ENCODE measurements at places on chromosomes 6 and 20.

DNA sequence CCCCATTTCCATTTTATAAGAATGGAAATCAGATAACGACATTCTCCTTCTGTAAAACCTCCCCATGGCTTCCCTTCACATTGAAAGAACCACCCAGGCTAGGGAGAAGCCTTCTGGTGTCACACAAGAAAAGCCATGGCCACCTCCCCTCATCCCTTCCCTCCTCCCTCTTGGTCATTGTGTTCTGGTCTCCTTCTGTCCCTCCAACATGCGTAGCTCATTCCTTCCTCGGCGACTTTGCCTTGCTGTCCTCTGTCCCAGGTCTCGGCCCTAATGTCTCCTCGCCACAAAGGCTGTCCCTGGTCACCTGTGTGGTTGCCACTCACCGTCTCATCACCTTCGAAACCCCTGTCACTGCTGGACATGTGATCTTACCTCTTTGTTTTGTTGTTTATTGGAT is 193.9 kb downstream of the BCAS1 start:
- no peak for DNase-seq

GRCh38 chr20:35283441-35284266 is 918 bp downstream of the EIF6 start:
- DNase-seq, result no peak

GRCh38 chr20:53706466-53707370 is 113.1 kb upstream of the ZNF217 start:
- peak; percentile 13 for DNase-seq

- peak; percentile 78 for DNase-seq
Measured at GRCh38 chr20:38175304-38176180, 10.5 kb upstream of the TGM2 start.

DNA sequence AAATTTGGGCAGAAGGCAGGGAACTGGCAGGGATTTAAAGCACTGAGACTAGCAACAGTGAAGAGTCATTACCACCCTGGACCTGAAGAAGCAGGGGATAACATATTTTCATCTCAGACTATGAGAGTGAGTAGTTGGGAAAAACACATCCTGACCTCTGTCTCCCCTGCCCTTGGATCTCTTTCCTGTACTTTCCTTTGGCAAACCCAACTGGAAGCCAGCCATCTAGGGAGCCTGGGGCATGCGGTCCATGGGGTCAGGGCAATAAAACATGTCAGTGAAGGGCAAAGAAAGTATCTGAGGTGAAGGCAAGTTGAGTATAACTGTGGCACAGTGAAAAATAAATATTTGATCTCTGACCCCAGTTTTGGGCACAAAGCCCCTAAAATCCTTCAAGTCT is 698.2 kb downstream of the DOK5 start:
- no peak for DNase-seq
